Activated CD4-positive, alpha-beta T cell treated with anti-CD3 and anti-CD28 coated beads for 36 hours (primary cell): ENCODE measurements at places on chromosomes 2 and 18. TPM values are rescaled to one million over a fixed set of nuclear protein-coding genes. Genes with fewer than 3 reads are reported as not detected.

GRCh38 chr2:212135739-212136138 lies 402.9 kb downstream of the ERBB4 start:
- DNase-seq: no peak

GRCh38 chr2:24920098-24920808 lies at the start of gene ADCY3:
Gene ADCY3, minus strand, starts transcription at chr2:24920237. Its CDS starts 1,250 bp downstream, at chr2:24918987.
- peak; percentile 79 for DNase-seq

DNA sequence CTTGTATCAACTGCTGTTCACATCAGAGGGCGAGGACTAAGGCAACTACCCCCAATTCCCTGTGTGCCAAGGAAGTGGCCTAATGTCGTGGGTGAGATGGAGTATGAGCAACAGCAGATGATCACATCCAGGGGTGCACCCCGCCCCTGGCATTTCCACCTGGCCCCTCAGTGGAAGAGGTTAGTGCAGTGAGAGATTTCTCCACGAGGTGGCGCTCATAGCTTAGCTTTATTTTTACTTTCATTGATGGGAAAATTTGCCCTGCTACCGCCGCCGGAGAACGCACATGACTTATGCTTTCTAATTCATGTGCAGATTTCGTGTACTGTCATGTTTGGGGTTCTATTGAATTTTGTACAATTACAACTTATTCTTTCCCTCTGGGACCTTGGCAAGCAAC lies 470.6 kb upstream of the MEX3C start:
- peak; percentile 77 for DNase-seq

DNA sequence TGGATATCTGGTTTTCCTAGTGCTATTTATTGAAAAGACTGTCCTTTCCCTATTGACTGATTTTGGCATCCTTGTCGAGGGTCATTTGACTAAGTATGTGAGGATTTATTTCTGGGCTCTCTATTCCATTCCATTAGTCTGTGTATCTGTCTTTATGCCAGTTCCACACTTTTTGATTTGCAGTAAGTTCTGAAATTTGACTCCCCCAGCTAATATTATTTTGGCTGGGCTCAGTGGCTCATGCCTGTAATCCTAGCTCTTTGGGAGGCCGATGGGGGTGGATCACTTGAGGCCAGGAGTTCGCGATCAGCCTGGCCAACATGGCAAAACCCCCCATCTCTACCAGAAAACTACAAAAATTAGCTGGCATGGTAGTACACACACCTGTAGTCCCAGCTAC lies 46.8 kb upstream of the GAREM2 start:
- DNase-seq: no peak

- no peak for DNase-seq
Observed at GRCh38 chr2:43312755-43313641, 86.6 kb upstream of the ZFP36L2 start.

DNA sequence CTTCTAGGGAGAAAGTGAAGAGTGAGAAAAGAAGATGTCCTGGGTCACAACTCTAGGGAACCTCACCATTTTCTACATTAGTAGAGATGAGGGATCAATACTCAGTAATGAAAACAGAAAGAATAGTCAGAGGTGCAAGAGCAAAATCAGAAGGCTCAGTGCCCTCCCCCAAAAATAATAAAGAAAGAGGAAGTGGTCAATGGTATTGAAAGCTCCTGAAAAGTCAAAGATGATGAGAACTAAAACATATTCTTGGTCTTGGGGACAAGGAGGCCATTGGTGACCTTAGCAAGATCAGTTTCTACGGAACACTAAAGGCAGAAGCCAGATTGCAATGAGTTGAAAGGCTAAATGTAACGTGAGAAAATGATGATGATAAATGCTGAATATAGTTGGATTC lies 24.5 kb upstream of the MYO1B start:
- DNase-seq: no peak

- no peak for DNase-seq
Observed at GRCh38 chr2:114534116-114535084, 92.0 kb downstream of the DPP10 start.

GRCh38 chr2:64329848-64330247 lies 124.1 kb upstream of the LGALSL start:
- no peak for DNase-seq

GRCh38 chr2:23513872-23514793 lies 129.2 kb downstream of the KLHL29 start:
- no peak for DNase-seq

DNA sequence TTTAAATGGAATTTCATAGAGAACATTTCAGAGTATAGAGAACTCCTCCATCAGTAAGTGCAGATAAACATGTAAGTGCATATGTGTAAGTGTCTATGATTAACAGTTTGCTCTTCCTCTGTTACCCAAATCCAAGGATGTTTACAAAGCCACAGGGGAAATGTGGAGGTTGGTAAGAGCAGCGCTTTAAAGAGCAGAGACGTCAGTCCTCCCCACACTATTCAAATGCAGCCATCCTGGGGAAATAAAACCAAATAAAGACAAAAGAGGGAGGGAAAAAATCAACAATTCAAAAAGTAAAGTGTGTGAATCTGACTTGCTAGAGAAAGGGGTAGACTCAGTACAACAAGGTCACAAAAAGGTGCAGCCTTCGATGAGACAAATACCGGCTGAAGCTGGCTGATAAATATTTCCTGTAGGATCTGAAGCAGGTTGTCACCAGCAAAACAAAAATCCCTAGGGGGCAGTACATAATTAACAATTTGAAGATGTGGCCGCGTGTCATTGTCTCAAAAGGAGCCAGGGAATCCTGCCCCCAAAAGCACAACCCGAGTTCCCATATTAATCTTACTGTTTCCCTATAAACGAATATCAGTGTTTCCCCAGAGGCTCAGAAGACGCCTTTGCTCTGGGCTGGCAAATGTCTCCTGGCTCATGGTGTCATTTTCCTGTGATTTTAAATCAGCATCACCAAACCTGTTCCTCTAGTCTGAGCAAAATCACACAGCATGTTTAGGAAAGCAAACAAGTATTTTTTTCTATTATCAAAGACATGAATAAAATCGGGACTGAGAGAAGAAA lies 216.5 kb downstream of the CDCA7 start:
- DNase-seq: no peak

The PLEKHM3 gene
- total RNA-seq: 4.5 TPM

GRCh38 chr2:157771234-157771633 lies 104.9 kb downstream of the ACVR1 start:
- no peak for DNase-seq

GRCh38 chr2:127597984-127598380 lies 48.0 kb upstream of the GPR17 start:
- peak; percentile 5 for DNase-seq

DNA sequence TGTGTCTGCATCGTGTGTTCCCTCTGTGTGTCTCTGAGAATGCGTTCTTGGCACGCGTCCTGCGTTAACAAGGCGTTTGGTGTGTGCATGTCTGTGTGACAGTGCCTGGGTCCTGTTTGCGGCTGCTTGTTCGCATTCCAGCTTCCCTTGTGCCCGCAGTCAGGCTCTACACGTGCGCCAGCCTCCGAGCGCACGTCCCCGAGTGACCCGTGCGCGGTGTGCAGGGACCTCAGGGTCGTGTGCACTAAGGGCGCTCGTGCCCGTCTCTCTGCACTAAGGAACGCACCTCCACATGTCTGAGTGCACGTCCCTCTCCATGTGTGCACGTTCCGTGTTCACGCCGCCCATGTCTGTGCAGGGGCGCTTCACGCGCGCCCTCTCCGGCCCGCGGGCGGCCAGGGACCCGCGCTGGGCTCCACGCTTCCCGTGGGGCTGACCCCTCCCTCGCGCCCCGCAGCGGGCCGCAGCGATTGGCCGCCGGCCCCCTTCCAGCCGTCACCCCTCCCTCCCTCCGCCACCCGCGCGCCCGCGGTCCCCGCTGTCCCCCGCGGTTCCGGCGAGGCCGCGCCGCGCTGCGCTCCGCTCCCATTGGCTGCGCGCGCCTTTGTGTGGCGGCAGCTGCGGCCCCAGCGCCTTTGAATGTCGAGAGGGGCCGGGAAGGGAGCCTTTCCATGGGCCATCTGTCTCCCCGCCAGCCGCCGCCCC lies 229.4 kb downstream of the HAUS1 start:
- DNase-seq: peak; percentile 62

DNA sequence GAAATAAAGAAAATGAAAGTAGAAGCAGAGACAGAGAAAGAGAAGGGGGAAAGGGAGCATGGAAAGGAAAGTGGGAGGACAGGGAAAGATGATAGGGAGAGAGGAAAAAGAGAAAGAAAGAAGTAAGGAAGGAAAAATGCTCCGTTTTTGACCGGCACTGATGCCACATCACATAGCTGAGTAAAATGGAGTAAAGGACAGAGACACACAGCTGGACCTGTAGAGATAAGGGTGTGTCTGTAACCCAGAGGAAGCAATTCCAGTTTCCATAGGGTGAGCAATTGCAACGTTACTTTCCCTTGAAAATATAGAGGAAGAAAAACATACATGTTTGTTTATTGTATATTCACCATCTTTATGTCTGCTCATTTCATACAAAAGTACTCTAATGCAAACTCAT lies 1866.9 kb upstream of the PIK3C3 start:
- DNase-seq: no peak

- no peak for DNase-seq
Observed at GRCh38 chr2:120771111-120771780, 35.6 kb downstream of the GLI2 start.

- DNase-seq: no peak
Observed at GRCh38 chr18:34039201-34039600, 185.5 kb downstream of the NOL4 start.

The SOX11 gene
- total RNA-seq: not detected

DNA sequence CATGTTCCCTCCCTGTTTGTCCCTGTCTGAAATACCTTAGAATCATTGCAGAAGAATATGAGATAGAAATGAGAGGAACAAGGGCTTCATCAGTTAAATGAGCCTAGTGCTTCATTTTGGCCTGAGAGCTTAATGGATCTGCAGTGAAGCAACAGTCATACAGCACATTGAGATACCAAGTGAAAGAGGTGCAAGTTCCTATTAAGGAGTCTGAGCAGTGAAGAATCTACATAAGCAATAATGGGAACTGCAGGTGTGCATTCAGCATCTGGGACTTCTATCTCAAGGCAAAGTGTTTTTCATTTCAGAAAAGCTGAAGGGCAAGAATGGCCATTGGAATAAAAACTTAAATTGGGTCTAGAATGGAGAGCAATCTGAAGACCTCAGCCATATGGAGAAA lies 323.2 kb upstream of the SLC39A10 start:
- no peak for DNase-seq

DNA sequence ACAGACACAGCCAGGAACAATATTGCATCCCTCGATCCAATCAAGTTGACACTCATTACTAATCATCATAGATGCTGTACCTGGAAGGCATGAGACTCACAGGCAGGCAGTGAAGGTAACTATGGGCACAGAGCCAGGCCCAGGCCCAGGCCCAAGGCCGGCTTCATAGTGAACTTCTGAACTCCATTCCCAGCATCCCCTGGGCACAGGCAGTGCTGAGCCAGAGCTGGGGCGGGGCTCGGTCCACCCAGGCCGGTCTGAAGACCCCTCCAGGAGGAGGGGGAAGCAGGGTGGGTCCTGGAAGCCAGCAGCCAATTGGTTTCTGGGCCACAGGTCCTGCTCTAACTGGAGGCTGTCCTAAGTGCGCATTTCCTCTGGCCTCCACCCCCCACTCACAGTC lies 37.6 kb downstream of the MLPH start:
- DNase-seq: no peak

- DNase-seq: no peak
Observed at GRCh38 chr2:24877067-24877466, 43.0 kb downstream of the ADCY3 start.

DNA sequence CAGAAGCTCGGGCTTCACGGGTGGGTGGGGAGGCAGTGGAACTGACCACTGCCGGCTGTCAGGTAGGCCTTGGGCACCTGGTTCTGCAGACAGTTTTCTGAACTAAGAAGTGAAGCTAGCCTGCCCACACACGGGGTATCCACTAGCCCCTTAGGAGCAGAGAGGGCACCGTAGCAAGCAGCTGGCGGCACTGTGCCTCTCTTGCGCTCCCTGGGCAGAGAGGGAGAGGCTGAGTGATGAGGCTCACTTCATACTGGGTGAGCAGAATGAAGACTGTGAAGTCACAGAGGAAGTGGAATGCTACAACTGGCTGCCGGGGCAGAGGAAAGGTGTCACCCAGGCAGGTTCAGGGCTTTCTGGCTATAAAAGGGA lies 753 bp downstream of the ITPRIPL1 start:
- peak; percentile 73 for DNase-seq

- DNase-seq: no peak
Observed at GRCh38 chr2:140895378-140895777, 1235.4 kb downstream of the LRP1B start.

DNA sequence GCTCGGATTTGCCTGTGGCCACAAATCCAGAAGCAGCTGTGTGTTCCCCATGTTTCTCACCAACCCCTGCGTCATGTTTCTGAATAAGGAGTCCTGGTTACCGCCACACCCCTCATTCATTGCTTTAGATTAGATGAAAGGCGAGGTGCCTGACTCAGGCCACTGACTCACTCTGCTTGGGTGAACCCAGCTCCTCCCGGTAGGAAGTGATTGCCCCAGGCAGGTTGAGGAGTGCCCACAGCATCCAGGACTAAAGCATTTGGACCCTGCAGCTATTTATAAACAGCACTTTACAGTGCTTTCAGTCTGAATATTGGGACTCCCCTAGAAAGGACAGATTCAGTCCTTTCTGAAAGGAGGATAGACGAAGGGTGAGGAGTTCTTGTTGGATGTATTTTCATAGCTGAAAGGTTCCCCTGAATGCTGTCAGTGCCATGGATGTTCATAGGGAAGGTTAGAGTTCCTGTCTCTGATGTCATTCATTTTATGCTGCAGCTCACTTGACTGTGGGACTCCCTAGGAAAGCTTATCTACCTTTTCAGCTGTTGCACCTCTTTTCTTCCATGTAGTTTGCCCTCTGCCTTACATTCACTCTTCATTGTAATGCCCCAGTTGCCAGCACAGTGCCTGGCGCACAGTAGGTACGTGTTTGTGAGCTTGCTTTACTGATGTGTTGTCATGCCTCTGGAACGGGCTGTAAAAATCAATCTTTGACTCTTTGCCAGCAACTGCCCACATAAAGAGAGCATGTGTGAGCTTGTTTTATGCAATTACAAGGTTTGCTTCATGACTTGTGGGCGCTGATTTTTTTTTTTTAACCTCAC lies 14.9 kb downstream of the ITGA6 start:
- DNase-seq: peak; percentile 82
